ENCODE measurements at places on chromosomes 11 and 22.

DNA sequence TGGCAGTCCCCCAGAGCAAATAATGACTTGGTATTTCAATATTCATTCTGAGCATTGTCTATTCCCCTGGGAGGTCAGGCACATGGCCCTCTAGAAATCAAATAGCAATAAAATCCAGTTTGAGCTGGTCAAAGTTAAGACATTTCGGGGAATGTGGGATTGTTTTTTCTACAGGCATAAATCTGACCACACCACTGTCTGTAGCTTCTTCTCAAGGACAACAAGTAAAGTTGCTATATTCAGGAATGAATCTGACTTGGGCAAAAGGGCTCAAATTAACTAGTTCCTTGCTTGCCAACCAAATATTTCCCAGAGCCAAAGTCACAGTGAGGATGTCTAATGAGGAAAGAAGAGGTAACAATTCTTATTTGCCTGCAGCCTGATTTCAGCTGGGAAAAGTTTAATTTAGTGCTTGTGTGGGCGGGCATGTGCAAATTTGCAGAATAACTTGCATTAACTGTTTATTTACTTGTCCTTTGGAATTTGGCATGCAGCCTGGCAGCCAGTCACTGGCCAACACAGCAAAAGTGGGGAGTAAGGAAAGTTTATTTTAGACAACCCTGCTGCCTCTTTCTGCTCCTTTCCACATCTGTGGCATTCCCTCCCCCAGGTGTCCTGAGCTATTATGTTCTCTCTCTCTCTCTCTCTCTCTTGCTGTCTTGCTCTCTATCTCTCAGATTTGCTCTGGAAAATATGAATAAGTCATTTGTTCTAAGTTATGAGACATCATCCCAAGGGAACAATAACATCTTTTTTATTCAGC lies 51.2 kb upstream of the ARHGAP20 start:
- no peak for DNase-seq

DNA sequence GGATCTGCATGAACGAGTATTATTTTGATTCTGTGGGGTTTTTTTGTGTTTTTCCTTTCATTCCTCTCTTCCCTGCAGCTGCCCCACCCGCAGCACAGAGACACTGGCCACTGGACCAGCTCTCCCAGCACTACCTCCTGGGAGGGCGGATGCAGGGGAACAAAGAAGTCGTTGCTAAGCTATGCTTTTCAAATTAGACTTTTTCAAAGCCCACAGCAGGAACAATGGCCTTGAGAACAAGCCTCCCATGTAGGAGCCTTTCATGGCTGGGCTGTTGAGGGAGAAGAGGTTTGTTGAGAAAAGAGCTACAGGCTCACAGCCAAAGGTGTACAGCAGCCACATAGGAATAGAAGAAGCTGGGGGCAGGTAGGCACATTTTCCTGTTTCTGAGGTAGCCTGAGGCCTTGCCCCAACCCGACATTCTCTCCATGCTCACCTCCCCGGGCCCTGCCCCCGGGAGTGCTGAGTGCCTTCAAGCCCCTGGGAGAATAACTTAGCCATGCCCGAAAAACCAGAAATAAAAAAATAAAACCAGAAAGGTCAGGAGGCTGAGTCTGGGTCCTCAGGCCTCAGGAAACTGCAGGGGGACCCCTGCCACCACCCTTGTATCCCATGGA lies 20.5 kb upstream of the SYT12 start:
- no peak for DNase-seq

DNA sequence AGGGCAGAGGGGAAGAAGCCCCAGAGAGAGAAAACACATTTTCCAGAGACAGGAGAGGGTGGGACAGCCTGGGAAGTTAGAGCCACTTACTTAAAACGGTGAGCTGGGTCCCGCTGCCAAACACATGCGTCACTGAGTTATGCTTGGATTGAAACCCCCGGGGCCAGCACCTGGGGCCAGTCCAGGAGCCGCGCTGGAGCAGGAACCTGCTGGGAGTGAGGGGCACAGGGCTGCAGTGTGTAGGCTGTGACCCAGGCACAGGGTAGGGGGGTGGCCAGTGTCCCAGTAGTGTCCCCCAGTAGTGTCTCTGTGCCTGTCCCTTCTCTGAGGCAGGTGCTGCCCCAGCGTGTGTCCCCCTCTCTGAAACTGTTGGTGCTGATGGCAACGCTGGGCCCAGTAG lies 5.2 kb downstream of the IGLL1 start:
- DNase-seq = no peak

GRCh38 chr22:35085621-35086020 lies 19.7 kb downstream of the ISX start:
- no peak for DNase-seq

- DNase-seq = no peak
Measured at GRCh38 chr22:22866381-22867111, 21.1 kb upstream of the IGLL5 start.

- no peak for DNase-seq
Measured at GRCh38 chr11:73145986-73146575, 4.0 kb upstream of the FCHSD2 start.
